ENCODE measurements at places on chromosomes 7 and 10.
A peak's percentile ranks its signal among the peaks of the same experiment; 100 is the strongest.

DNA sequence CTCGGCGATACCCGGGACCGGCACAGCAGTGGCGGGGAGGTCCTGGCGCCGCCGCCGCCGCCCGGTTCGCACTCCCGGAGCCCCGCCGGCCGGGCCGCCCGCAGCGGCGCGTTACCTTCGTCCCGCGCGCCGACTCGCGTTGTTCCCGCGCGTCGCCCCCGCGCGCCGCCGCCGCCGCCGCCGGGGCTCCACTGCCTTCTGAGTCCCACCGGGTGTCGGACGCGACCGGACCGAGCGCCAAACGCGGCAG, at the start of gene EZH2:
Gene EZH2 (minus strand): TSS at position 243 of the 250 bp plus-strand sequence. CDS start 36,993 bp downstream, outside the sequence.
- DNase-seq = no peak

DNA sequence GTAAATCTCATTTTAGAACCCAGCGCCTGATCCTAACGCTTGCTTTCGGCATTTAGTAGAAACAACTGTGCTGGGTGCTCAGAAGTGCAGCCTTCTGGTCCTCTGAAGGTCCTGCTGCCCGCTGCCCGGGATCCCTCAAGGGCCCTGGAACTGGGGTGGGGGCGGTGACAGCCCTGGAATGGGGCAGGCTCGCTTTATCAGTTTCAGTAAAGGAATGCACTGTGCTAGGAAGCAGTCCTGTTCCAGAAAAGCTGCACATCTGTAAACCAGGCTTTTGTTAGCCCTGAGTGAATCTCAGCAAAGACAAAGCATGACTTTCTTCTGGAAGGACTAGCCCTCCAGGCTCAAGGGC, 254.6 kb downstream of the TNS3 start:
- DNase-seq = no peak

DNA sequence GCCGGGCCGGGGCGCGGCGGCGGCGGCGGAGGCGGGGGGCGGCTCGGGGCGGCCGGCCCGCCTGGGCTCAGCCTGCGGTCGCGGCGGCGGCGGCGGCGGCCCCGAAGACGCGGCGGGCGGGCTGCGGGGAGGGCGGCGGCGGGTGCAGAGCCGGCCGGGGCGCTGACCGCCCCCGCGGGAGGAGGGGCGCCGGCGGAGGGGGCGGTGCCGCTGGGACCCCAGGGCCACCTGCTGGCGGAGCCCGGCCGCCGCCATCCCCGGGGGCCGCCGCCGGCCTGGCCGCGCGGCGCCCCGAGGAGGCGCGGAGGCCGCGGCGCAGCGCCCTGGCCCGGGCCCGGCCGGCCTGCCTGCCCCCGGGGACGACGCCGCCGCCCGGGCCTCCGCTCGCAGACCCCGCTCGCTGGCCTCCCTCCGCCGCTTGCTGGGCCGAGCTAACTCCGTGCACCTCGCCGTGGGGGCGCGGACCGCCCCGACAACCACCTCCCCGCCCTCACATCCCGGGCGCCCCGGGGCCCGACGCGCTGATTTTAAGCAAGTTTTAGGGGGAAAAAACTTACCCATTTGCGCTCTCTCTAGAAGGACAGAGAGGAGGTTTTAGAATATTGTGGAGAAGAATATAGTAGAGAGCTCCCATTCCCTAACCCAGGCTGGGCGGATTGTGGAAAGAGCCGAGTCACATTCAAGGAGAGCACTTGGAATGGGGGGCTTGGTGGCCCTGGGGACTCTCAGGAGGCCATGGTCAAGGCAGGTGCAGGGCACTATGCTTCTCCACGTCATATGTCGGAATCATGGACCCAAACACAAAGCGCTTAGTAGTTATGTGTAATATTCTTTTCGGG, at the start of gene BEND7:
Gene BEND7 (minus strand): TSS at position 140 of the 839 bp plus-strand sequence. CDS start 481 bp downstream, outside the sequence.
- no peak for DNase-seq

- DNase-seq = no peak
Measured at GRCh38 chr10:133209641-133210040, 20.4 kb upstream of the UTF1 start.

GRCh38 chr10:27819781-27820531, 74.3 kb upstream of the MKX start:
- no peak for DNase-seq

GRCh38 chr7:113283861-113284260, 165.5 kb upstream of the SMIM30 start:
- DNase-seq = no peak

GRCh38 chr10:58316874-58317273, 17.9 kb upstream of the UBE2D1 start:
- DNase-seq = no peak

DNA sequence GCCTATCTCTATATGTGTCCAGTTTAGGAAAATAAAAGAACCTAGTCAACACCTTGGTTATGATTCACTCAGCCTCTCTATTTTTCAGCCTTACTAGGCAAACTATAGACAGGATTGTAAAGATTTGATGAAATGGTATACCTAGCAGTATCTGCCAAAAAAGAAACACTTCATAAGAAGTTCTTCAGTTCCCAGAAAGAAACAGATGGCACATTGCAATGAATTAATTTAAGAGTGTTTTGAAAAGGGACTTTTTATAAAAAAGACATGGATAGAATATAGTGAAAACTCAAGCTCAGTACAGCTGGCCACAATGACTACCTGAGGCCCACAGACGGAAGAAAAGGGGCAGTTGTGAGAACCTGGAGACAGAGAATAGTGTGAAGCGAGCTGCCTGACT, 40.6 kb upstream of the RTKN2 start:
- DNase-seq = no peak

- peak; percentile 76 for DNase-seq
Measured at GRCh38 chr10:44975431-44976331, 2.9 kb downstream of the DEPP1 start.

DNA sequence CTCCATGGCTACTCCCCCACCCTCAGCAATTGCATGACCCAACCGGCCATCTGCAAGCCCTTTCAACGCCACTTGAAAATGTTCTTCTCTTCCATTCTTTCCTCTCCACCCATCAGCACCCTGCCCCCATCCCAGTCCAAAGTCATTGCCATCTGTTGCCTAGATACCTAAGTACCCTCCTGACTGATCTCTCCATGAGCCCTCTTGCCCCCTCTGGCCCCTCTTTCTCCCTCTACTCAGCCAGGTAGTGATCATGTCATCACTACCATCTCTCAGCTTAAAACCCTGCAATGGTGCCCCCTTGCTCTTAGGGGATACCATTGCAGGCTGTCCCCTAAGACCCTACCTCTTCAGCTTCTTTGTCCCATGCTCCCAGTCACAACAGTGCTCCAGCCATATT, 30.5 kb upstream of the BTRC start:
- no peak for DNase-seq

DNA sequence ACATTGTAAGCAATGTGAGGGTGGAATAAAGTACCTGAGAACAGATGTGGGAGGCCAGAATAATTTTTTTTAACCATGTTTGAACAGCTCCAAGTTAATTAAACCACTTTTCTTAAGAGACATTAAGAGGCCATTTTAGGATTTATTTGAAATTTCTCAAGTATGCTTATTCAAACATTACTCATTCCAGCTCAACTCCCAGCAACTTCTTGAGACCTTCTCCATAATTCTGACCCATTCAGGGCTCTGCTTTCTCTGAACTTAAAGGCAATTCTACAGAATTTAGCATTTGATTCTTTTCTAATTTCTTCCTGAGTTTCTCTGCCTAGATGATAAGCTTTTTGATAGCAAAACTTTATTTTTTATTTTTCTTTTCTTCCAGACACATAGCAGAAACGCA, 314.5 kb downstream of the CAMK1D start:
- DNase-seq = no peak

- DNase-seq = no peak
Measured at GRCh38 chr7:13286916-13287315, 599.5 kb downstream of the ARL4A start.

GRCh38 chr10:94193466-94193924, 169.2 kb downstream of the NOC3L start:
- no peak for DNase-seq

DNA sequence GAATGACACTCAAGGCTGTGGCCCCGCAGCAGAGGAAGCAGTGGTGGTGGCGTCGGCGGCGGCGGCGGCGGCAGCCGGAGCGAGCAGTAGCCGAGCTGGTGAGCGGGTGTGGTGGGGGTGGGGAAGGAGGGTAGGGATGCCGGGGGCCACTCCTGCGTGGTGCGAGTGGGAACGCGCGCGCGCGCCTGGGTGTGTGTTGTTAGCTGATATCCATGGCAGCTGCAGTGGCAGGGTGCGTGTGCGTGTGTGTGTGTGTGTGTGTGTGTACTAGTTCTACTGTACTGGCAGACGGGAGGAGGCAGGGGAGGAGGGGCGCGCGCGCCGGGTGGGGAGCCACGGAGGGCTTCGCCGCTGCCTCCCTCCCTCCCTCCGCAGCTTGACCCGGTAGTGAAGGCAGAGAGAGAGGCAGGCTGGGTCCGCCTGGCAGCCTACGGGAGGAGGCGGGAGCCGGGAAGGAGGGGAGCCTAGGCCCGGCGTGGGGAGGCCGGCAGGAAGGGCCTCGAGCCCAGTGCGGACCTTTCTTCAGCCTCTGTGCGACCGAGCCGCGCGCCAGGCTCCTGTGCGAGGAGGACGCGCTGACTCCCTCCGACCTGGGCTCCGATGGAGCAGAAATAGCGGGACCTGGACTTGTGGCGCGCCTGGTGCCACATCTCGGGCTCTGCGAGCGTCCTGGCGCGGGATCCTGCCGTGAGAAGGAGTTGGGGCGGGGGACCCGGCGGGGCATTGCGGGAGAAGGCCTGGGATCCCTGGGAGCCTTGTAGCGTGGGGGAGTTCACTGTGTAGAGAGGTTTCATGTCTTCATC, at the start of gene MAGI2:
Gene MAGI2 (minus strand): TSS at position 110 of the 803 bp plus-strand sequence. CDS start 347 bp downstream, outside the sequence.
- DNase-seq = peak; percentile 59

DNA sequence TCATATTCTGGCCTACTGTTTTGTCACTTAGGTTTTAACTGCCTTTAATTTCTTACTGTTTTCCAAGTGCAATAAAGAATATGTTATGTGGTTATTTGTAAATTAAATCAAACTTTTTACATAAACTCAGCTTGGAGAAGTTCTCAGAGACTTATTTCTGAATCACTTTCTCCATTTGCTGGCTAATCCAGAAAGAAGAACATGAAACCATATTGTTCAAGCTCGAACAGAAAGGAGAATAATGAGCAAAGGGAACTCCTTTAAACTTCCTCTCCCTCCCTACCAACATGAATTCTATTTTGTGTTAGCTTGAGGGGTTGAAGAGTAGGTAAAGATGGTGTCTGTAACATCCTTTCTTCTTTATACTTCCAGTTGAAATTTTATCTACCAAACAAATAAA, 52.3 kb downstream of the SHTN1 start:
- no peak for DNase-seq

- no peak for DNase-seq
Measured at GRCh38 chr10:62075912-62076311, 174.4 kb downstream of the ARID5B start.

DNA sequence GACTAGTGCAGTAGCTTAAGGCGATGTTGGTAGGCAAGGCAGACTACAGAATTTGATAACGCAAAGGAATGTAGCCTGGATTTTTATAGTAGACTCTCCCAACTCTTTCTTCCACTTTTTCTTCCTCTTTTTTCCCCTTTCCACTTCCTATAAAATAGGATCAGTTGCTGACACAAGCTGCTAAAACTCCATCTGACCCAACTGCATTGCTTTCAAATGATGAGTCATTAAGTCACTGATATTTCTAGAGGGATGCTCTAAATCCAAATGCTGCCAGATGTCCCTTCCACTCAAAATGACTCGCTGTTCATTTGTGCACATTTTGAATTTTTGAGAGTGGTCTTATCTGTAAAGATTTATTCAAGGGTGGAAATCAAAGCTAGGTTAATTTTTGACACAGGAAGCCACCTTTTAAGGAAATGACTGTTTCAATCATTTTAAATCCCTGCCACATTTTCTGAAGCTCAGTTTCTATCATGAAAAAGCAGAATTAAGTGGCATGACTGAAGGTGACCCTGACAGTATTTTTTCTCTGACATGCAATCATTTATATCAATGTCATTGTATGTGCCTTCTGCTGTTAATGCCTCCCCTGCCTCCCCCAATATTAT, 25.8 kb upstream of the SFMBT2 start:
- DNase-seq = no peak

DNA sequence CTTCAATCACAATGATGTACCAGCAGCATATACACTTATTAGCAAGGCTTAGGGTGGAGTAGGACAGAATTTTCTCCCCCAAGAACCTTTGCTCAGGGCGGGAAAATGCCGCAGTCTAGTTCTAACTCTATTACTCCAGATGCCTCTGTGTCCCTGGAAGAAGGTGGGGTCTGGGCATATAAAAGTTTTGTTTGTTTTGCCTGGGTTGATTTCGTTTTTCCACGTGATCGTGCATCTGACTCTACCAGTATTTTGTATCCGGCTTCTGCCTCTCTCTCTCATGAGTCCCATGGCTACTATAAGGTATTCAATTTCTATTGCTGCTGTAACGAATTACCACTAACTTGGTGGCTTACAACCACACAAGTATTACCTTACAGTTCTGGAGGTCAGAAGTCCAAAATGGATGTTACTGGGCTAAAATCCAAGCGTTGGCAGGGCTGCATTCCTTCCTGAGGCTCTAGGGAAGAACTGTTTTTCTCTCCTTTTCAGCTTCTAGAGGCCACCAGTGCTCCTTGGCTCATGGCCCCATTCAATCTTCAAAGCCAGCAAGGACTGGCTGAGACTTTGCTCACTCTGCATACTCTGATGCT, 181.2 kb upstream of the PRSS58 start:
- no peak for DNase-seq

DNA sequence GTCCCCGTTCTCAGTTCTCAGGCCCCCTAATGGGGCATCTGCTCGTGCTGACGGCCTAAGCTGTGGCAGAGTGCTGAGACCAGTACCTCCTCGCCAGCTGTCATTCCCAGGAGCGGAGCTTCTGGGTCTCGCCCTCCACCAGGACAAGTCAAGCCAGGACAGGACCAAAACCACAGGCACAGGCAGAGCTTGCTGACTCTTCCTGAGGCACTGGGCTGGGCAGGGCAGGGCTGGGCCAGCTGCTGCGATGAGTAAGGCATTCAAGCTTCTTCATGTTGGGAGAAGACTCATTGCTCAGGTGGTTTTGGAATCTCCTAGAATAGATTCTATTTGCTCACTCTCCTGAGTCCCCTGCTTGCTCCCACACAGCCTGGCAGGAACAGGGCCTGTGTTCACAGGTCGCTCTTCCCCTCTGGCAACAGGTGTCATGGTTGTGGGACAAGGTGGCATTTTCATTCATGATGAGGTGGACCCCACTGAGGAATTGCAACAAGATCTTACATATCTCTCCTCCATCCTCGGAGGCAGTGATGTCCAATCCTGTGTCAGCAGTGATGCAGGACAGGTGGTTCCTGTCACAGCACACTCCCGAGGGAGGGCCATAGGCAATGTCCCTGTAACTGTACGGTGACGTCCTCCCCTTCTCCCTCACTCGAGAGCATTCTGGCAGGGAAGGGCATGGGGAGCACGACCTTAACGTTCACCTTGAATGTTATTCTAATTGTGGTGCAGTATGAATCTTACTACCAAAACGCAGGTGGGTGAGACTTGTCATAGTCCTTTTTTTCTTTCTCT, 17.0 kb upstream of the SH3PXD2A start:
- DNase-seq = no peak

GRCh38 chr7:42690794-42691639, 220.9 kb downstream of the C7orf25 start:
- DNase-seq = no peak

DNA sequence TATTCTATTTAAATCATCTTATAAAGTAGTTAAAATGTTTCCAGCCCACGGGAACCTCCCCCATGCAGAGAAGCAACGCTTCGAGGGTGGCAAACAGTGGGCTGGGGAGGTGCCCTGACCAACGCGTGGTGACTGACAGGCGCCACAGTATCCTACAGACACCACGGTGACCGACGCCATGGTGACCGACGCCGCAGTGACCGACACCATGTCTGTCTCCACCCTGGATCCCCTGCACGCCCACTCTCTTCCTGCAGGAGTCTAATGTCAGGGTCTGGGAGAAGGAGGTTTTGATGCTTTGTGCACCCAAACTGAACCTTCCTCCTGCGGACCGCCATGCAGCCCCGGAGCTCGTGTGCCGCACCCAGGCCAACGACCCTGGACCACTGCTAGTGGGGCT, 464.4 kb downstream of the PTPRN2 start:
- DNase-seq = no peak

Measured in breast epithelium (tissue), 4 donors.